ENCODE measurements at places on chromosomes 1 and 21. TPM values are rescaled to one million over a fixed set of nuclear protein-coding genes. Genes with fewer than 3 reads are reported as not detected.
A peak's percentile ranks its signal among the peaks of the same experiment; 100 is the strongest.

DNA sequence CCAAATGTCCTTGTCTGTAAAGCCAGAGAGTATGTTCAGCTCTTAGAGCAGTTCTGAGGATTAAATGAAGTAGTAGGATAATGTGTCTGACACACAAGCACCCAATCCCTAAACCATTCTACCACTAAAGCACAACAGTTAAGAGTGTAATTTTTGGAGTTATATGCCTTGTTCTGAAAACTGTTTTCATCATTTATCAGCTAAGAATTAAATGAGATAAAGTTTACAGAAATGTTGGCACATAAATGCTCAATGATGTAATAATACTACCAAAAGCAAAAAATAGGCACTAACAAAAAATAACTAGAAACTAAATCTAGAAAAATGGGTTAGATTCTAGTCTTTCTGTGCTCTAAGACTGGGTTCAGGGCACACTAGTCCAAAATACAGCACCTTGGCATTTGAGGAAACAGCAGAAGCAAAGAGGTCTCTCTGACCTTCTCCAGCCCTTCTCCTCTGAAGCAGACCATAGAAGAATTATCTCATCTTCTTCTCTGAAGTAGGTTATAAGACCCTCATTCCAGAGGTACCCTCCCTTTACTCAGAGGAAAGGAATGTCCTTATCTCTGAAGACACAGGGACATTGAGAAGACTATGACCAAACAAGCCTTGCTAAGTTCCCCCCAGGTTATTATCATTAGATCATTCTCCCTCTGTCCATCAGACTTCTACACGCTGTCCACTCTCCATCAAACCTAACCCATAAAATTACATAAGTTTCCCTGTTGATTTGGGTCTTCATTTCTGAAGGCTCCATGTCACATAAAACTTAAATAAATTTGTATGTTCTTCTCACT is 20.6 kb downstream of the ABL2 start:
- no peaks in the 10 kb centered on the region for H3K27me3 ChIP-seq
- H3K27ac ChIP-seq, result no peak overlapping the region
- no peak for DNase-seq
- peaks cover 2% of the 10 kb centered on the region for H3K4me1 ChIP-seq

DNA sequence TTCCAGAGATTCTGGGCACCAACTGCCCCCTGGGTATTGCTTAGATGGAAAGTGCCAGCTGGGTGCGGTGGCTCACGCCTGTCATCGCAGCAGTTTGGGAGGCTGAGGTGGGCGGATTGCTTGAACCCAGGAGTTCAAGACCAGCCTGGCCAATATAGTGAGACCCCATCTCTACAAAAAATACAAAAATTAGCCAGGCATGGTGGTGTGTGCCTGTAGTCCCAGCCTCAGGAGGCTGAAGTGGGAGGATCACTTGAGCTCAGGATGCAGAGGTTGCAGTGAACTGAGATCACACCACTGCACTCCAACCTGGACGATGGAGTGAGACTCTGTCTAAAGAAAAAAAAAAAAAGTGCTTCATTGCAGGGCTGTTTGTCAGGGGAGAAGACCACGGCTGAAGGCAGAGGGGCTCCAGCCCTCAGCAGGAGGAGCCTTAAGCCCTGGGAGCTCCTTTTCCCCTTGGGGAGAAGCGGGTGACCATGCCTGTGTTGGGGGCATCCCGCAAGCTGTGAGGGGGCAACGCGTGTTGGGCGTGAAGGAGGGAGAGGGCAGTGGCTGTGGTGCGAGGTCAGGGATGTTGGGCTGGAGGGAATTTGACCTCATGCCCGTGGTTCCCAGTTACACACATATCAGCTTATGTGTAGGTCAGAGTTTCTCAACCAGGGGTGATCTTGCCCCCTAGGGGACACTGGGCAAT is 131.5 kb upstream of the VAMP3 start:
- no peak overlapping the region for H3K27ac ChIP-seq
- DNase-seq, result no peak
- peaks cover 5% of the 10 kb centered on the region for H3K27me3 ChIP-seq
- no peaks in the 10 kb centered on the region for H3K36me3 ChIP-seq

GRCh38 chr1:51514733-51515132 is 4.3 kb downstream of the EPS15 start:
- H3K27ac ChIP-seq, result no peak overlapping the region
- no peak for DNase-seq
- no peaks in the 10 kb centered on the region for H3K36me3 ChIP-seq
- no peak overlapping the region for H3K4me3 ChIP-seq
- H3K4me1 ChIP-seq, result peaks cover 5% of the 10 kb centered on the region

- H3K4me1 ChIP-seq, result peaks cover 2% of the 10 kb centered on the region
- no peak overlapping the region for H3K4me3 ChIP-seq
- no peak overlapping the region for H3K27ac ChIP-seq
- no peak for DNase-seq
- H3K27me3 ChIP-seq, result no peaks in the 10 kb centered on the region
Observed at GRCh38 chr1:76430531-76430930, 356.0 kb downstream of the ST6GALNAC3 start.

- peaks cover 14% of the 10 kb centered on the region for H3K4me1 ChIP-seq
- H3K27ac ChIP-seq, result peak overlapping the region; percentile 96
- H3K27me3 ChIP-seq, result no peaks in the 10 kb centered on the region
- no peak overlapping the region for H3K4me3 ChIP-seq
- peak; percentile 97 for DNase-seq
- H3K36me3 ChIP-seq, result no peaks in the 10 kb centered on the region
Observed at GRCh38 chr1:51898090-51898734, 19.7 kb upstream of the NRDC start.

GRCh38 chr1:235831148-235831547 is 35.6 kb downstream of the LYST start:
- no peaks in the 10 kb centered on the region for H3K36me3 ChIP-seq
- peak; percentile 84 for DNase-seq
- no peak overlapping the region for H3K27ac ChIP-seq
- H3K27me3 ChIP-seq, result no peaks in the 10 kb centered on the region

Gene LINGO4
- not detected for total RNA-seq

Gene C1orf87
- total RNA-seq, result not detected

Gene GPN2
- total RNA-seq, result 10.6 TPM

Gene SYCP1
- not detected for total RNA-seq

Data from IMR-90 (cell line).